ENCODE measurements at places on chromosomes 16 and 17. TPM values are rescaled to one million over a fixed set of nuclear protein-coding genes. Genes with fewer than 3 reads are reported as not detected.

The USH1G gene
- total RNA-seq, result 0.21 TPM

DNA sequence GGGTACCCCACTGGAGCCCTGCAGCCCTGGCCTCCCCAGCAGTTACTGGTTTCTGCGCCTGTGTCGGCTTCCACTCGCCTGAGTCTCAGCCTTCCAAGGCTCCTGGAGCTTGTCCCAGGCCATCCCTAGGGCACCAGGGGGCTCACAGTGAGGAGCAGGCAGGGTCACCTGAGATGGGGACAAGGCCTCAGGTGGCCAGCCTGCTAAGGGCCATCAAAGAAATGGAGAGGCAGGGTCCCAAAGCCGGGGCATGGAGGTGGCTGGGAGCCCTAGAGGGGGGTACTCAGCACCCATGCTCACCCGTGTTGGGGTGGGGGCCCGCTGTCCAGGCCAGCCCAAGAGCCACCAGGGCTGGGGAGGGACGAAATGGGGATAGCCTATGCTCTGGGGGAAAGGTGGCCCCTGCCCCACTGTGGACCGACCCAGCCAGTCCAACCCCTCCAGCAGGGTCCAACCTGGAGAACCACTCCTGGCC lies 1.3 kb downstream of the FASN start:
- peak; percentile 26 for DNase-seq

DNA sequence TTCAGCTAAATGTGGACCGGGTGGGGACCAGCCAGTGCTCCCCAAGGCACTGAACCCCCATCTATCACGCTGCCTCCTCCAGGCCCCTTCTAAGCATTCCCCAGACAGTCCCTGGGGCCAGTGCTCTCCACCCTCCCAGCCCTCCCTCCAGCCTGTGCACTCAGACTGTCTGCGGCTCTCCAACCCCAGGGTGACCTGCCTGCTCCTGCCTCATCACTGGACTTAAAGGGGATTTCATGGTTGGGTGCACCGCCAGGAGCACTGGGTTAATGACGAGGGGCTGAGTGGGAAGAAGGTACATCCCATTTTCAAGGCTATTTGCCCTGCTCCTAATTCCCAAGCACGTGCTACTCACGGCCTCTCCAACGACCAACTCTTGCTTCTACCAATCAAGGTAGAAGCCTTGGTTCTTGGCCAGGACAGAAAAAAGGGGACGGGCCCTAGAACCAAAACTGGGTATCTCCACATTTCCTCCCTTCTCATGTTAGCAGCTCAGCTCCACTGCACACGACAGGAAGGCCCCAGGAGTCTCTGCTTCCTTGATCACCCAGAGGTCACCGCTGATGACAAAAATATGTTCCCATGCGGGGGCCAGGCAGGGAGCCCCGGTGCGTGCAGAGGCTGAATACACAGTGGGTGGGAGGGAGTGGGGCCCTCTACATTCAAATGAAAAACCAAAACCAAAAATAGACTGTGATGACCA lies 3.5 kb upstream of the ABR start:
- DNase-seq, result no peak

The ALDH3A1 gene
- total RNA-seq, result 0.32 TPM

DNA sequence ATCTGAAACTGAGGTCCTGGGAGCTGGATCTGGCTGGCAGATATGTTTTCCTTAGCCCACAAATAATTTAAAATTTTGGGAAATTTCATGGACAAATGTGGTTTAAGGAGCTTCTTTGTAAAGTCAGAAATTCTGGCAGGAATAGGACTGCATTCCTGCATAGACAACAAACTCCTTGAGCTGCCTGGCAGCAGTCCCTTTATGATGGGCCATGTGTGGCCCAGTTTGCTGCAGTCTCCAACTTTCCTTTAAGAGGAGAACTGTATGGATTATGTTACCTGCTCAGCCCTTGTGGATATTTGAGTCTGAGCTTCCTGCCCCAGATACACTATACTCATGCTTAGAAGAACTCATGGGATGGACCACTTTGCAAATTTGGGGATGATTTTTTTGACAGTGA lies 48.5 kb upstream of the HS3ST2 start:
- no peak for DNase-seq

- DNase-seq, result no peak
These were observed 37.2 kb downstream of the C16orf82 start for GRCh38 chr16:27103954-27104353.

- no peak for DNase-seq
These were observed 18.3 kb downstream of the UNC13D start for GRCh38 chr17:75825748-75826370.

DNA sequence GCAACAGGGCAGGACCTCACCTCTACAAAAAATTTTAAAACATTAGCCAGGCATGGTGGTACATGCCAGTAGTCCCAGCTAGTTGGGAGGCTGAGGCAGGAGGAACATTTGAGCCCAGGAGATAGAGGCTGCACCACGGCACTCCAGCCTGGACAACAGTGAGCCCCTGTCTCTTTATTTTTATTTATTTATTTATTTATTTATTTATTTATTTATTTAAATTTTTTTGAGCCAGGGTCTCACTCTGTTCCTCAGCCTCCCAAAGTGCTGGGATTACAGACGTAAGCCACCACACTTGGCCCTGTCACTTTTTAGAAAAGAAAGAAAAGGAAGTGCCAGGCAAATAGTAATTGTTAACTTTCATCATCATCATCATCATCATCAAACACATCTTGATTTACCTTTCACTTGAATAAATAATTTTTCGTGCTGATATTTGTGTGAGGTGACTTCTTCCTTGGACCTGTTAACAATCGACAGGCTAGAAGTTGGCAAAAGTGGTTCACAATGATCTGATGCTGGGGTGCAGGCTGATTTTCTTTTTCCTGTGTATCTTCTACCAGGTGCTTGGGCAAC lies 6.6 kb downstream of the PALB2 start:
- no peak for DNase-seq

The TEX19 gene
- total RNA-seq, result not detected

- no peak for DNase-seq
These were observed 16.8 kb downstream of the NOG start for GRCh38 chr17:56610321-56610720.

GRCh38 chr17:31740611-31741082 lies 118.4 kb downstream of the COPRS start:
- DNase-seq, result no peak

DNA sequence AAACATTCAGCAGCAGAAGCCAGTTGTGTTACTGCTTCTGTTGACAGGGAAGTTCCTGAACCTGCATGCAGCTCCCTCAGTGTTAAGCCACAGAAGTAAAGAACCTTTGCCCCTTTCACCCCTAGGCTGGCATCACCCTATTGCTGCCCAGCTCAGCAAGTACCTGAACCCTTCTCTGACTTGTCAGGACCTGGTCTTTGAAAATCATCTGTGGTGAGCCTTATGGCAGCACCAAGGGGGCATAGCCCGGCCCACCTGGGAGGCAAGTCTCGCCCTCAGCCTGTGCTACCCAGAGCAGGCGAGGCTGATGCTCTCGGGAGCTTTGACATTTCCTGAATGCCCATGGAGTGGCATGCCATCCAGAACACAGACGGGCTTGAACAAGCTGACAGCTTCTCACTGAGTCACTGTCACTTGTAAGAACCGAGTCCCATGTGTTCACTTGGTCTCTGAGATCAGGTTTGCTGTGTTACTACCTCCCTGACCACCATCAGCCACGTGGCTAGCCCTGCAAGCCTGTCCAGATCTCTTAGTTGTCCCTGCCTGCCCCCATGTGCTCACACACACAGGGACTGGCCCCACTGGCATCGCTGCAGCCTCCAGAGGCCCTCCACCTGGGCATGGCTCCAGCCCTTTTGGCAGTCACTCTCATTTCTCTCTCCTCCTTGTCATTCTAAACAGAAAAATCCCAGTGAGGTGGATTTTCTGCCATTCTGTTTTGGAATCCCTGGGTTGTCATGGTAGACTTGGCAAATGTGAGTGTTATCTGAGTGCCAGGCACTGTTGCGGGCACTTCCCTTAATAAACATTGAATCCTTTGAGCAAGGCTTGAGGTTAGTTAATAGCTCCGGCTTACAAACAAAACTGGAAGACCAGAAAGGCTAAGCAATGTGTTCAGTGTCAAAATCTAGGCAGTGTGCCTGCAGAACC lies 2.9 kb upstream of the CARMIL2 start:
- DNase-seq, result peak; percentile 73

DNA sequence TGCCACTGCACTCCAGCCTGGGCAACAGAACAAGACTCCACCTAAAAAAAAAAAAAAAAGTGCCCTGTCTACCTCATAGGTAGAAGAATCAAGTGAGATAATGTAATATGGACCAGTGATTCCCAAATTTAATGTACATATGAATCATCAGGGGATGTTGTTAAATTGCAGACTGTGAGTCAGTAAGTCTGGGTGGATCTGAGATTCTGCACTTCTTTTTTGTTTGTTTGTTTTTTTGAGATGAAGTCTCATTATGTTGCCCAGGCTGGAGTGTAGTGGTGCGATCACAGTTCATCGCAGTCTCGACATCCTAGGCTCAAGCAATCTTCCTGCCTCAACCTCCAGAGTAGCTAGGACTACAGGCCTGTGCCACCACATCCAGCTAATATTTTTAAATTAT lies 31.6 kb downstream of the HOXB1 start:
- DNase-seq, result no peak

The GRIN2A gene
- total RNA-seq, result 2.0 TPM

DNA sequence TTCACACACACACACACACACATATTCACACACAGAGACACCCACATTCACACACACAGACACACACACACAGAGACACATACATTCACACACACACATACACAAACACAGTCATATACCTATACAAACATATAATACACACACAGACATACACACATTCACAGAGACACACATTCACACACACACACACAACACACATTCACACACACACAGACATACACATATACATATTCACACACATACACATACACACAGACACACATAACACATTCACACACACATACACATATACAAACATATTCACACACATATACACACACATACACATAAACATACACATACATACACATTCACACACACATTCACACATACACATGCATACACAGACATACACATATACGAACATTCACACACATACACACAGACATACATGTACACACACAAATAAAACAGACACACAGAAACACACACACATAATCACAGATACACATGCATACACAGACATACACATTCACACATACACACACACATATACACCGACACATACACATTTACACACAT lies 7.9 kb downstream of the PRCD start:
- no peak for DNase-seq

The TAT gene
- total RNA-seq, result not detected

DNA sequence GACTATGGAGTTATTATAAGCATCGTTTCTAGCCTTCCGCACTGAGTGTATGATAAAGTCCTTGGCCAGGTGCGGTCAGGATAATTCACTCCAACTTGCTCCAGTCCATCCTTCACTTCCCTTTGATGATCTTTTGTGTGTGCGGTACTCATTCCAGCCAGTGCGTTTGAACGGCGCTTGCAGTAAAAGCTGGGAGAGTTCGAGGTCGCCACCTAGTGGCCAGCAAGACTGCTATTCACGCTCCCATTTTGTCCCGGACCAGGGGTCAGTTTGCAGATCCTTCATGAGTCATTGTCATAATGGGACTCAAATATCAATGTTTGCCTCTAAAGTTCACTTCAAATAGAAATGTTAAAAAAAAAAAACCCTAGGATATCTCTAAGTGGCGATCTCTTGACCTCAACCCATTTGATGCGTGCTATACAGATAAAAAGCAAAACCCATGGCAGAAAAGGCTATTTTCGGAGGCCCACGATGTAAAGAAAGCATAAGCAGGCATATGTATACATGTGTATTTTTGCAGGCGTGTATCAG lies 417.1 kb downstream of the TMEM114 start:
- peak; percentile 76 for DNase-seq

- no peak for DNase-seq
These were observed 23.0 kb downstream of the MYBBP1A start for GRCh38 chr17:4531988-4532736.

The TRAF4 gene
- total RNA-seq, result 6.6 TPM

The HEATR9 gene
- not detected for total RNA-seq

DNA sequence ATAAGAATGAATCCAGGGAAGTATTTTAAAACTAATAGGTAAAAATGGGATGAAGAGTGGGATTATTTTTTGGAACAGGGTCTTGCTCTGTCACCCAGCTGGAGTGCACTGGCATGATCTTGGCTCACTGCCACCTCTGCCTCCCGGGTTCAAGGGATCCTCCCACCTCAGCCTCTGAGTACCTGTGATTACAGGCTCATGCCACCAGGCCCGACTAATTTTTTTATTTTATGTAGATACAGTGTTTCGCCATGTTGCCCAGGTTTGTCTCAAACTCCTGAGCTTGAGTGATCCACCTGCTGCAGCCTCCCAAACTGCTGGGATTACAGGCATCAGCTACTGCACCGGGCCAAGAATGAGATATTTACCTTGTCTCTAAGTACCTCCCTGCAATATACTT lies 22.1 kb downstream of the NSMCE1 start:
- DNase-seq, result no peak

- no peak for DNase-seq
These were observed 4.5 kb downstream of the CBX8 start for GRCh38 chr17:79792341-79792871.

GRCh38 chr17:40542558-40543411 lies 22.5 kb downstream of the CCR7 start:
- DNase-seq, result peak; percentile 90

GRCh38 chr17:59439262-59439661 lies 107.8 kb downstream of the YPEL2 start:
- no peak for DNase-seq

DNA sequence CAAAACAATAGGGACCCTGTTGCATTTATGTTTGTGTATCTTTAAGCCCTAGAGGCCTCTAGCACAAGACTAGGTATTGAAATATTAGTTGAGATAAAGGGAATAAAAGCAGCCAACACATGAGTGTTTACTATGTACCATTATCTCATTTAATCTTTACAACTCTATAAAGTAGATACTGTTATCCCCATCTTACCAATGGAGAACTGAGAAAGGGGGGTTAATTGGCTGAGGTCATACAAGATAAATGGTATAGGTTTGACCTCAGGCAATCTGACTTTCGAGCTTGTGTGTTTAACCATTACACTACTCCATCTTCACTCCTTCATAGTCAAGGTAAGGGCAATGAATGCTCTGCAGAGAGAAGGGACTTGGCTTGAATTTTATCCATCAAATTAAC lies 26.3 kb upstream of the STAC2 start:
- DNase-seq, result no peak

GRCh38 chr16:65774350-65774749 lies 592.1 kb upstream of the CDH5 start:
- DNase-seq, result no peak

The CCDC200 gene
- not detected for total RNA-seq

The SLC9A5 gene
- total RNA-seq, result 1.3 TPM

Data from left cardiac atrium (tissue), 4 donors.